Right renal pelvis (tissue), 4 donors: ENCODE measurements at places on chromosomes 7 and 10.

GRCh38 chr7:133265821-133266220, 12.9 kb downstream of the EXOC4 start:
- no peak for DNase-seq

GRCh38 chr10:12636571-12636970, 287.2 kb downstream of the CAMK1D start:
- no peak for DNase-seq

GRCh38 chr7:112103246-112103645, 103.0 kb downstream of the DOCK4 start:
- no peak for DNase-seq

DNA sequence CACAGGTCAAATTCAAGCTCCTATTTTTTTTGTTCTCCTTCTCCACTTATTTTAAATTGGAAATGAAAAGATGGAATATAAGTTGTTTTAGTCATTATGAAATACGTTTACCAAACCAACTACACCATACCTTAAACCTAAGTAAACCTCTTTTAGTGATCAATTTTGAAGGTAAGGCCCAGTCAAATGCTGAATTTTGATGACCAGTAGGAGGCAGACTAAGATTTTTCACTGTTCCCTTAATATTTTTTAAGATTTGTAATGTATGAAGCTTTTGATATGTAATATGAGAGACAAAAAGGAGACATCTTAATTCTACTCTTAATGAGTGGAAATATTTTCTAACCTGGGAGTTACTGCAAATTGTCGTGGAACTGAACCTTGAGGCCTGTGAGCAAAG, 311.6 kb downstream of the EXOC4 start:
- DNase-seq, result no peak

DNA sequence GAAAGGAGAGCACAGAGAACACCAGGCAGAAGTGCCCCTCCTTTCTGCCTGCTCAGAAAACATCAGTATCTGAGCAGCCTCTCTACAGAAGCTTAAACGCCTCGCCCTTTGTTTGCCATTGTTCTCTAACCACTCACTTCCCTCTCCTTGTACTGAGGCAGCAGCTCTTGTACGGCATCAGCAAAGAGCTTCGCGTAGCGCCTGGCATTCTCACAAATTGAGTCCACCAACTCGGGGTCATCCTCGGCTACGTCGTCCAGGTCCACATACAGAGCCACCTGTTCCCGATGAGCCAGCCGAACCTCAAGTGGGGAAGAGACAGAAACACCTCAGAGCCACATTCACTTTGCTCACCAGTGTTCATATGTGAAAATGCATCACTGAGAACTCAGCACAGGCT, 1.7 kb downstream of the MCM7 start:
- DNase-seq, result no peak

- no peak for DNase-seq
Observed at GRCh38 chr10:103548006-103548405, 54.5 kb downstream of the NEURL1 start.

DNA sequence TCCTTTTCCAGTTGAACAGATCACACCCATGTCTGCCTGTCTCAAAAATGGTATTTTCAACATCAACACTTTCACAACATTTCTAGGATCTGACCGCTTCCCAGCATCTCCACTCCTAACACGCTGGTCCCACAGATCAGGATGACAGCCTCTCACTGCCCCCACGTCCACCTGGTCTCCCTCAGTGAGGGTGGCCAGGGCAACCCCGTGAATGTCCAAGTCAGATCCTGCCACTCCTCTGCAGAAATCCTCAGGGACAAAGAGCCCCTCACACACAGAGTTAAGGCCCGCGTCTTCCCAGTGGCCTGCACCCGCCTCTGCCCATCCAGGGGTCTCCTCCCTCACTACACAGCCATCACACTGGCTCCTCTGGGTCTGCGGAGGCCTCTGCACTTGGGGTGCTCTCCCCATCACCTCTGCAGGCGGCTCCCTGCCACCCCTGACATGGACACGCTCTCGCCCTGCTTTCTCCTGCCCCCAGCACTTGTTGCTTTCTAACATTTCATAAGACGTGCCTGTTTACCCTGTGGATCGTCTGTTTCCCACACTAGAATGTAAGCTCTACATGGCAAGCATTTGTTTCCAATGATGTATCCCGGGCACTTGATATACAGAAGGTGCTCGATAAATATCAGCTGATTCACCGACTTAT, 20.0 kb downstream of the GNA12 start:
- no peak for DNase-seq

DNA sequence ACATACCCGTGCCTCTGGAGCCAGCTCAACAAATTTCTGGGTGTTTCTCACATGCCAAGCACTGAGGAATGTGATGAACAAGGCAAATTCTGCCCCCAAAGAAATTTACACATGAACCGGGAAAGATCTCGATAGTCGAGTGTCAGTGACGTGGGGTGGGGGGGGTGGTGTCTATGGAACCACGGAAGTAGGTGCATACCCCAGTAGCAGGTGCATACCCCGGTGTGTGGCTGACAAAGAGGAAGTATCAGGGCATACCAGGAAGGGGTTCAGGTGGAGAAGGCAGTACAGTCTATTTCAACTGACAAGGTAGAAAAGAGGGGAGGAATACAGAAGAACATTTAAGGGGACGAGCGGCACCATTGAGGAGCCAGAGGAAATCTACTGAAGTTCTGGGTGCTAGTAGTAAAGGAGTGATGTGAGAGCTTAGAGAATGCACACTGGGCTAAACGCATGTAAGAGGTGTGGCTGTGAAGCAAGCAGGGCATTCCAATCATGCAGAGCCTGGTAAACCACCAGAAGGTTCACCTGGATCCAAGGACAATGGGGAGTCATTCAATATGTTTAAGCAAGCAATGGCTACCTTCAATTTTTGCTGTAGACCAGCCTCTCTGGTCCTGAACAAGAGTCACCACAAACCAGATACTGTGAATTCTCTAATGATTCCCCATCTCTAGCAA, 6.2 kb downstream of the CCDC6 start:
- no peak for DNase-seq

DNA sequence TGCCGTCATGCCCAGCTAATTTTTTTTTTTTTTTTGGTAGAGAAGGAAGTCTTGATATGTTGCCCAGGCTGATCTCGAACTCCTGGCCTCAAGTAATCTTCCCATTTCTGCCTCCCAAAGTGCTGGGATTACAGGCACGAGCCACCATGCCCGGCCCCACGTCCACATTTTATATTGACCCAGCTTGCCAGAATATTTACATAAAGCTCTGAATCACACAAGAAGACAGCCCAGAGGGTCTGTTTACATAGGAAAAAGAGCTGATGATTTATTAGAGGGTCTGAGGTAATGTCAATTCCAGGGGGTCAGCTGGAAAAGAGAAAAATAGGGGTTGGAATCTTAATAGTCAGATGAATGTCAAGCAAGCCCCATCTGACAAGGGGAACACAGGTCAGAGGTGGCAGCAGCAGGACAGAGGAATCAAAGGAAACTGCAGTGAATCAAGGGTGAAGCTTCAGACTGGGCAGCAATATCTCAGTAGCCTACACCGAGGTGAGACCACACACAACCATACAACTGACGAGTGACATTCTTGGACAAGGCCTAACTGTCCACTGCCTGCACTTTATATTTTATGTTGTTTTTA, 15.8 kb upstream of the SLF2 start:
- DNase-seq, result no peak

GRCh38 chr10:42984761-42985325, 92.0 kb upstream of the RET start:
- no peak for DNase-seq

DNA sequence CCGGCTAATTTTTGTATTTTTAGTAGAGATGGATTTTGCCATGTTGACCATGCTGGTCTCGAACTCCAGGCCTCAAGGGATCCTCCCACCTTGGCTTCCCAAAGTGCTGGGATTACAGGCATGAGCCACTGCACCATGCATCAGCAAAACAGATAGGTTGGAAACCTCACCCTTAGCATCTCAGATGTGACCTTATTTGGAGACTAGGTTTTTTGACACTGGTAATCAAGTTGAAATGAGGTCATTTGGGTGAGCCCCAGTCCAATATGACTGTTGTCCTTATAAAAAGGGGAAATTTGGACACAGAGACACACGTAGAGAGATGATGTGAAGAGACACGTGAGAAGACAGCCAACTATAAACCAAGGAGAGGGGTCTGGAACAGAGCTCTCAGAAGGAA, 42.5 kb upstream of the TPST1 start:
- no peak for DNase-seq

DNA sequence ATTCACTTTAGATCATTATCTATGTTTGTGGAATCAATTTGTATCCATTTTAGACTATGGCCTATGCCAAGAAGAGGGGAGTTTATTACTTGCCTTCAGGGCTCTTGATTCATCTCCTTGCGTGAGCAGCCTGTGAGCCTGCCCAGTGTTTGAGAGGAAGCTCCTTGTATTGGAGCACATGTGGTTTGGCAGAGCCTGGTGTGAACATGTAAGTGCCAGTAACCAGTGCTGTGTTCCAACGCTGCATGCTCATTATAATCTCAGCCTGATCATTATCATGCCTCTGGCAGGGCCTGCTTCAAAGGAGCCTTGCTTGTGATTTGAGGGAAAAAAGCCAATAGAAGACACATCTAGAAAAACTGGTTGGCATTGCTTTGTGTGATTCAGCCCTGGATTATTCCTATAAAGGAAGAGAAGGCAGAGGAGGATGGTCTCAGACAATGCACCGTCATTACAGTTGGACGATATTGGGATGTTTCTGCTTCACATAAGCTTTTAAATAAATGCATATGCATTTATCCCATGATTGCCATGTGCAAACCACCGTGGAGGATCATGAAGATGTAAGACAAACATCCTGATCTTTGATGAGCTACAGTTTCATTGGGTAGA, 203.4 kb upstream of the AHR start:
- DNase-seq, result no peak

GRCh38 chr10:78889536-78890063, 179.2 kb upstream of the ZMIZ1 start:
- no peak for DNase-seq

- no peak for DNase-seq
Observed at GRCh38 chr10:119526621-119527592, 15.6 kb downstream of the RGS10 start.

DNA sequence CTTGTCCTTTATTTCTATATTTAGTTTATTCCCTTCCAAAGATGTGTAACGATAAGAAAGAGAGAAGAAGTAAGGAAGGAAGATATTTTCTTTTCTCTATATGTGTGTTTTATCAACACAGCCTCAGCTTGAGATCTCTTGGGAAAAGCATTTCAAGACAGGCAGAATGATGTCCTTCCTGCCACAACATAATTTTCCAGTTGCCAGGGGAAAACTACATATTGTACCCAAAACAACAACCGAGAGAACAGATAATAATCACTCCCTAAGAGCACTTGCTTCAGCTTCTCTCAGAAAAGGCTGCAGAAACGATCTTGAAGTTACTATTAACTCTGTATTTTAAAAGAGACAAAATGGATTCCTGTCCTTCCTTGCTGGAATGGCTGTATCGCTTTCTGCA, 151.4 kb upstream of the ITGB1 start:
- no peak for DNase-seq

DNA sequence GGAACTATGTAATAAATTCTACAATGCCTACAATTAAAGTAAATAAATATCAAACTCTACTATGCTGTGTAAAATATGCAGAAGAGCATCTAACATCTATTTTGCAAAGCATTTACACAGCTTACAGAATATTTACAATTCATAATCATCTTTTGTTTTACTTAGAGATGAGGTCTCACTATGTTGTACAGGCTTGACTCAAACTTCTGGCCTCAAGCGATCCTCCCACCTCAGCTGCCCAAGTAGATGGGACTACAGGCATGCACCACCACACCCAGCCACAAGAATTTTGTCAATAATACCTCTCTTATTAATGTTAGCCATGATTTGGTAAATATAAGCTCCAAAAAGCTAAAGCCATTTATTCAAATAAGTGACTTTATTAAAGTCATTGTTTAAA, 21.9 kb upstream of the CAV2 start:
- DNase-seq, result no peak

DNA sequence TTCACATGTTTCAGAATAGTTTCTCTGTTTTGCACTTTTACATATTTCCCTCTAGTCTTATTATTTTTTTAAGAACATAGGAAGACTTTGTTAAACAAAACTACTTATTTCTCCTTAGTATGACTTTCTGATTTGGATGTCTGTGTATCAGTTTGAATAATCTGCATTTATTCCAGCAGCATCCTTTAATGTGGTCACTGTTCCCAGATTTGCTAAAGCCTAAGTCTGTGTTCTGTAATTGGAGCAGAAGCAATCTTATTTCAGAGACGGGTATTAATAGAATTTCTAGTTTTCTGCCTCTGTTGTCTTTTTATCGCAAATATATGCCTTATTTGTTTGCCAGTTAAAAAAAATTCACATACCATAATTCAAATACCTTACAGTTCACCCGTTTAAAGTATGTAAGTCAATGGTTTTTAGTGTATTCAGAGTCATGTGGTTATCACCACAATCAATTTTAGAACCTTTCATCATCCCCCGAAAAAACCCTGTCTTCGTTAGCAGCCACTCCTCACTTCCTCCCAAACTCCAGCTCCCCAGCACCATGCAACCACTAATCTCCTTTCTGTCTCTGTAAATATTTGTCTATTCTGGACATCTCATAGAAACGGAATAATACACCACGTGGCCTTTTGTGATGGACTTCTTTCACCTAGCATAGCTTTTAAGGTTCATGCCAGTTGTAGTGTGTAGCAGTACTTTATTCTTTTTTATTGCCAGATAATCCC, 58.7 kb downstream of the INPP5F start:
- DNase-seq, result no peak

- DNase-seq, result no peak
Observed at GRCh38 chr10:36017137-36017536, 375.0 kb upstream of the FZD8 start.

DNA sequence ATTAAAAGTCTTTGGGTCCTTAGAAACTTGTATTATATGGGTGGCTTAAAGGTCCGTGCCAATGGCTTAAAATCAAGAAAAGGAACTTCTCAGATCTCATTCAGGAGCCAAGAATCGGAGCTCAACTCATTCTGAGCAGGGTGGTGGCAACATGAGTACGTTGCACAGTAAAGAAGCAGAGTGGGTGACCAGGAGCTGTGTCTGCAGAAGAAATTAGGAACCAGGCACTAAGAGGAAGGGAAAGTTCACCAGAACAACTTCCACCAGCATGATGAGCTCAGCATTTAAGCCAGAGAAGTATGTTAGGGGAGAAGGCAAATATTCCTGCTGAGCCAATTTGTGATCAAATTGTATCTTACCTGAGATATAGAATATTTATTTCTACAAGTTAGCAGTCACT, 236.0 kb upstream of the NRP1 start:
- no peak for DNase-seq
